ENCODE measurements at places on chromosomes 6 and 20.

DNA sequence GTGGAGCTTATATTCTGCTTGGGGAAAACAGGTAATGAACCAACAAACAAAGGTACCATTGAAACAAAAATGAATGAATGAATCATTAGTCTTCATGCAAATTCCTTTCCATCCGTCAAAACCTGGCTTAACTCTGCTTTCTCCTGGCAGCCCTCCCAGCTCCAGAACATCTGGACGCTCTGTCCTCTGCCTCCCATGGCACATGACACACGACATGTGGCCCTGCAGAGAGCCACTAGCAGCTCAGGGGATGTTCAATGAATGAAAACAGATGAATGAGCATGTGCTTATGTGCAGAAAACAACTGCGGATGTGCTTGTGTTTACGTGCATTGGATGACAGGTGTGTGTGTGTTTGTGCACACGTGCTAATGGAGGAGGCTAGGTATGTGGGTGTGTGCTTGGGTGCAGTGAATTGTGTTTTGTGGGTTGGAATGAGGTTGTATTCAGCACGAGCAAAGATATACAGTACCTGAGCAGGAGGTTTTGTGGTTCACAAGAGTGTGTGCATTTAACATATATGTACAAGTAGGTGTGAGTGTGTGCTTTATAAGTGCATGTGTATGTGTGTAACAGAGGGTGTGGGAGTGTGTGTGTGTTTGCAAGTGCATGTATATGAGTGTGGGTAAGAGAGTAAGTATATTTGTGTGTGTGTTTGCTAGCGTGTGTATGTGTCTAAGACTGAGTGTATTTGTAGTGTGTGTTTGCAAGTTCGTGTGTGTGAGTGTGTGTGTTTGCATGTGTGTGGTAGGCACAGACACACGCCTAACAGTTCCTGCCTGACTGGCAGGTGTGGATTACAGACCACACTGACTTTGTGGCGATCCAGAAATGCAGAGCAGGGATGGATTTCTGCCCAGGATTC lies 374.1 kb upstream of the SULF2 start:
- no peak for DNase-seq

DNA sequence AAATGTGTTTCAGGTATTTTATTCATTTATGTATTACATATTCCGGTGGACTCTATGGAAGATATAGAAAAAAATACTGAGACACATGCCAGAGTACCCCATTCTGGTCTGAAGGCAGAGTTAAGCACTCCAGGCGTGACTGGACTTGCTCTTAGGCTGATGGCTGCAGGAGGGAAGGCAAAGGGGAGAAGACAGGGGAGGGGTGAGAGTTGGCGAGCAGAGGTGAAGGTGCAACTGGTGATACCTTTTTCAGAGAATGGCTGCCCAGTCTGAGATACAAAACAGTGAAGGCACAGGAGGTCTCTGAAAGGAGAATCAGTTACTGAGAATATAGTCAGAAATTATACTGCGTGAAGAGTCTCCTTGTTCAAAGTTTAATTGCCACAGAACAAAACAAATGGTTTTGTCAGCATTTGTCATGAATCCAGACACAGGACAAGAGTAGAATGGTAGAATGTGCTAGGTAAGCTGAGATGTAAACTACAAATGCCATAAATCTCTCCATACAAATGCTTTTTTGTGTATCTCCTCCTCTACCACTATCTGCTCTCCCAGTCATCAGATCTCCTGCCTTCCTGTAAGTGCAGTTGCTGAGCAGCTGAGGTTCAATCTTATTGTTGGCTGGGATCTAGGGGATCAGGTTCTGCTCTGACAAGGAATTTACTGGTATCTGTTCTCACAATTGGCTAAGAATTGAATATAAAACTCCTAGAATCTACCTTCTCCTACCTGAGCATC lies 104.2 kb upstream of the DST start:
- no peak for DNase-seq

- DNase-seq = no peak
Observed at GRCh38 chr6:154440422-154441043, 70.0 kb downstream of the CNKSR3 start.

DNA sequence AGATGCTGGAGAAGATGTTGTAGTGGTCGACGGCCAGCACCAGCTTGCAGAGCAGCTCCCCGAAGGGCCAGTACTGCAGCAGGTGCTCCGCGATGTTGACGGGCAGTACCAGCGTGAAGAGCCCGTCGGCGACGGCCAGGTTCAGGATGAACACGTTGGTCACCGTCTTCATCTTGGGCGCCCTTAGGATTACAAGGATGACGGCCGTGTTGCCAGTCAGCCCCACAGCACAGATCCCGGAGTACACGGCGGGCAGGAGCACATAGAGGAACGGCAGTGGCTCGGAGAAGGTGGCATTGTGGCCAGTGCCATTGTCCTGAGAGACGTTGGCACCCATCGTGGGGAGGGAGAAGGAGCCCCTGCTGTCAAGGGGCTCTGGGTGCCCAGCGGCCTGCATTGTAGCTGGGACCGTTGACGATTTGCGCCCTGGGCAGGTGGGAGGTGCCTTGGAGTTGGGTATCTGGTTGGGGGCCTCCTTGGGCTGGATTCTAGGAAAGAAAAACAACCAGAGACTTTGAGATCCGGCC lies 867 bp downstream of the NPBWR2 start:
- no peak for DNase-seq

DNA sequence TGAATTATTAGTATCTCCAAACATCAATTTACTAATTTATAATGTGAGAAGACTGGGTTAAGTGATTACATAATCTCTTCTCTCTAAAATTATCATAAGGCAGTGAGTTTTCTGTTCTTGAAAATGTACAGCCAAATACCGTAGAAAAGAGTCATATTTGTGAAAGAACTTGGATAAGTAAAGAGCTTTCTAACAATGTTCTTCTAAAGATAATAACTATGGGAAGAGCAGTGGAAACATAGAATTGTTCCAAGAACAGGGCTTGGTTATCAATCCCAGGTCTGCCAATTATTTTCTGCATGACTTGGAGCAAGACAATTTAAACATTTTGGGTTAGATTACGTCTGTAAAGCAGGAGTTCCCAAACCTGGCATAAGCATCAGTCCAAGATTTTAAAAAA lies 198.1 kb upstream of the SGK1 start:
- no peak for DNase-seq

DNA sequence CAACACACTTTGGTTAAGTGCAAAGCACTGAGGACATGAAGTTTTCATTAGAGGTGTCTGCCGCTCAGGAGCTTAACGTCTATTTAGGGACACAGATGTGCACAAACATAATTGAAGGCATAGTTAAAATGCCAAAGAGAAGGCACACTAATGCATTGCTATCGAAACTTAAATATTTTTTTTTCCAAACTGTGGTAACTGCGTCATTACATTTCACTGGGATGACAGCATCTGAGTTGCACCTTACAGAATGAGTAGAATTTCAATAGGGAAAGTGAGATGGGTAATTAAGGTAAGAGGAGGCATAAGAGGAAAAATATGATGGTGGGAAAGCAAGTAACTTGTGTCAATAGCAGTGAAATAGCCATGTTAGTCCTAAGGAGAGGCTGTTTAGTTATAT lies 75.1 kb upstream of the ADGRG6 start:
- DNase-seq = no peak

DNA sequence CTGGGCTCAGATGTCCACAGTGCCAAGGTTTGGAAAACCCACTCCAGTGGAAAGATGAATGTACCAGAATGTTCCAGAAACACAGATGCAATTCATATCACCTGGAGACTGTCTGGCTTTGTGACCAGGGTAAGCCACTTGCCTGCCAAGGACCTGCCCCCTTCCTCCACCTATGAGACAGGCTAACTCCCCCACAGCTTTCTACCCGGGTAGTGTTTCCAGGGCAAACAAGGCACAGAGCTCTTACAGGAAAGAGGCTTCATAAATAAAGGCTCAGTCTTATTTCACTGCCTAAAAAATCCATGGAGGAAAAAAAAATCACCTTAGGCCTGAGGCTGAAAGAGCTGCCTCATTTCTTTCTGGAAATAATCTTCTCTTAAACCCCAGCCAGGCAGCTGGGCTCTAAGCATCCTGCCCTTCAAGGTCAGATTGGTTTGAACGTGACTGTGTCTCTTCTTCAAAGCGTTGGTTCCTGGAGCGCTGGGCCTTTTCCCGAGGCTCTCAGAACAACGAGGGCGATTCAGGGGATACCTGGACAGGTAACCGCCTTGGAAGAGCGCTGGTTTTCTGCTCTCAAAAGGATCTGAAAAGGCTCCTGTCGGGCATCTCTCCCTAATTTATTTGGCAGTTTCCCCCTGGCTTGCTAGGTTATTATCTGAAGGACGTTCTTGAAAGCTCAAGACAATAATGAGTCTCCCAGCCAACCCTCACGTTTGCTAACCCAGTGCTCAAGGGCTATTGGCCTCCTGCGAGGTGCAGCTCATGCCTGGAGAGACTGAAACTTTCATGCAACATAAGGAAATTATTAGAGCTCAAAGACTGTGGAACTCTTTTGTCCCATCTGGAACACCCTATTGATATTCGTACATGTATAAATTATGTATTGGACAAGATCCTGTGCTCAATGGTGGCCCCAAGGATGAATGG lies 199.2 kb upstream of the PMEPA1 start:
- DNase-seq = no peak
